ENCODE measurements at places on chromosomes 5 and 9.

- no peak for DNase-seq
Measured at GRCh38 chr5:90173299-90174030, 236.1 kb downstream of the CETN3 start.

GRCh38 chr5:134122530-134122929 lies 8.0 kb downstream of the TCF7 start:
- DNase-seq: no peak

- DNase-seq: no peak
Measured at GRCh38 chr9:135888126-135888765, 19.1 kb downstream of the CAMSAP1 start.

DNA sequence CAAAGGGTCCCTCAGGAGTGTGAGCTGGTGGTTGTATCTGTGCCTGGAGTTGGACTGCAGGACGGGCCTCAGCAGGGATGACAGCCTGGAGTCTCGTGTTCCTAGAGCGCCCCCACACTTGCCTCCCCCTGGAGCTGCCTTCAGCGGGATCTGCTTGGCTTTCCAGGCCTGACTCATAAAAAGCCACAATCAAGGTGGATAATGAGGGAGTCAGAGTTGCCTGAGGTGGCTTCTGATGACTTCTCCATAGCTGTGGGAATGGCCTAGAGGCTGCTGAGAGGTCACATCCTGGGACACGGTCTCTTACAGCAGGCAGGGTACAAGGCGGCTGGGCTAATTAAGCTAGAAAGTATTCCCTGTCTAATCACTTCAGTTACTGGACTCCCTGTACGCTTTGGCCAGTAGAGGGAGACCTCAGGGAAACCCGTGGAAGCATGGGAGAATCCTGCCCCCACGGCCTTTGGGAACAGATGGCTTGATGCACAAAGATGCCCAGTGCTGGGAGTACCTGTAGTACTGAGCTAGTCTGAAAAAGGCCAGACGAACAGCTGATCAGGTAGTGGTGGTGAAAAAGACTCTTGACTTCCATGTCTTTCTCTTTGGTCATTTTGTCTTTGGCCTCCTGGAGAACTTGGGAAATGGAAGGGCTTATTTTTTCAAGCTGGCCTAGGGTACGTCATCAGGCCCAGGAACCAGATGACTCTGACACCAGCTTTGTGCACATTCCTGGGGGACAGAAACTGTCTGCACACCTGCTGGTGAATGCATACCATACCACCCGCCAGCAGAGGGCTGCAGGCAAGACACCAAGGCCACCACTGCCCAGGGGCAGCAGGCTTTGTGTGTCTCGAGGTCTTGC lies 16.1 kb upstream of the FRRS1L start:
- no peak for DNase-seq

- no peak for DNase-seq
Measured at GRCh38 chr5:161258438-161258837, 288.1 kb downstream of the GABRB2 start.

DNA sequence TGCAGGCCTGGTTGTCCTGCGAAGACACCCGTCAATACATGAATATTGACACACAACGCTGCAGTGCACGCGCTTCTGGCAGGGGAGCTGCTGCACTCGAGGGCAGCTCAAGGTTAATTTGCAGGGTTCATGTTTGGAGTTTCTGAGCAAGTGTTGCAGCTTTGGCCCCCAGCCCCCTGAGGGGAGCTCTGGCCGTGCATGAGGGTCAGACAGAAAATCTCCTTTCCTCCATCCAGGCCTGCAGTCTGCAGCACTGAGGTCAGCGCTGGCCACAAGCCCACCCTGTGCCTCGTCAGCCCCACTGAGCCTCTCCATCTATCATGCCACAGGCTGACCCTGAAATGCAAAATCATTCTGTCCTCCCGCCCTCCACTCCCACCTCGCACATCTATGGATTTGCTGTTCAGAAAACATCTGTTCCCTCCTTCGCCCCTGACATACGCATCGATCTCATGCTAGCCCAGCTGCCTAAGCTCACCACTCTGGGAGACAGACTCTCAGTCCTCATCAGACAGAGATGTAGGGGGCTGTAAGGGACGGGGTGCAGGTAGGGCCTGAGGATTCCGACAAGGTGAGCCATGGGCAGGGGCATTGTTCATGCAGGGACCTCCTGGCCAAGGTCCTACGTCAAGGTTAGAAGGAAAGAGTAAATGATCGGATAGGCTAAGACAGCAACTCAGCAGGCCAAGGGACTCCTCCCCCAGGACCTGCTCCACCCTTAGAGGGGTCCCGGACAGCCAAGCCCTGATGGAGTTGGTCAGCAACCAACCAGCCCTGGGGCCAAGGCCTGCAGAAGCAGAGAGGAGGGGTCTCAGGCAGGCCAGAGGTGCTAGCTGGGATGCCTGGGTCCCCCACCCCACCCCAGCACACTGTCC lies 125.1 kb downstream of the KCNIP1 start:
- no peak for DNase-seq

- no peak for DNase-seq
Measured at GRCh38 chr9:660227-660626, 181.3 kb upstream of the DMRT1 start.

DNA sequence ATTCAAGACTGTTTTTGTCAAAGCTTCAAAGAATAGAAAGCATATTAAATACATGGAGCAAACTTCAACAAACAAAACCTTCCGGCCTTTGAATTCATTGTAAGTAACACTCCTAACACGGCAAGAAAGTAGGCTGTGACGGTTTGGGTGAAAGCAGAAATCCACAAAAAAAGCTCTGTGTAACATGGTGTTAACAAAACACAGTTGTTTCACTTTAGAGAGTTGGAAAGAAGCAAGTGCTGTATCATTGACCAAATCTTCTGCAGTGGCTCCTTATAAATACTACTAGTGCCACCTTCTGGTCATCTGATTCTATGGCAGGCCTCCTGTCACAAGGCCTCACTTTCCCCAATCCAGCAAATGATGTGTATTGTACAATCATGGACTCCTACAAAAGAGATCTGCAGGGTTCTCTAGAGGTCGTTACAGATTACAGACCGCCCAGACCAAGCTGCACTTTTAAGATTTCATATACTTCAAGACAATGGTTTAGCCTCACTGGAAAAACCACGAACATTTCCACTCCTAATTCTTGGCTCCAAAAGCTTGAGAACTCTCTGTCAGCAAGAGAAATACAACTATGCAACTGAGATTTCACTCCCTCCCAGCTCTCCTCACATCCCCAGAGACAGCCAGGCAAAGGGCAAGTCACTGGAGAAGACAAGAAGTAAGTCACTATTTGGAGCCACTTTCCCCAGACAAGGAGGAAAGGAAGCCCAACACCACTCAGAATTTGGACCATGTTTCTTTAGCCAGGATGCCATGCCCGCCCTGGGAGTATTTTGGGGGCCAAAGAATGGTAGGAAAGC lies 196.2 kb downstream of the DTWD2 start:
- no peak for DNase-seq

GRCh38 chr5:127993476-127993875 lies 90.1 kb upstream of the SLC12A2 start:
- no peak for DNase-seq

DNA sequence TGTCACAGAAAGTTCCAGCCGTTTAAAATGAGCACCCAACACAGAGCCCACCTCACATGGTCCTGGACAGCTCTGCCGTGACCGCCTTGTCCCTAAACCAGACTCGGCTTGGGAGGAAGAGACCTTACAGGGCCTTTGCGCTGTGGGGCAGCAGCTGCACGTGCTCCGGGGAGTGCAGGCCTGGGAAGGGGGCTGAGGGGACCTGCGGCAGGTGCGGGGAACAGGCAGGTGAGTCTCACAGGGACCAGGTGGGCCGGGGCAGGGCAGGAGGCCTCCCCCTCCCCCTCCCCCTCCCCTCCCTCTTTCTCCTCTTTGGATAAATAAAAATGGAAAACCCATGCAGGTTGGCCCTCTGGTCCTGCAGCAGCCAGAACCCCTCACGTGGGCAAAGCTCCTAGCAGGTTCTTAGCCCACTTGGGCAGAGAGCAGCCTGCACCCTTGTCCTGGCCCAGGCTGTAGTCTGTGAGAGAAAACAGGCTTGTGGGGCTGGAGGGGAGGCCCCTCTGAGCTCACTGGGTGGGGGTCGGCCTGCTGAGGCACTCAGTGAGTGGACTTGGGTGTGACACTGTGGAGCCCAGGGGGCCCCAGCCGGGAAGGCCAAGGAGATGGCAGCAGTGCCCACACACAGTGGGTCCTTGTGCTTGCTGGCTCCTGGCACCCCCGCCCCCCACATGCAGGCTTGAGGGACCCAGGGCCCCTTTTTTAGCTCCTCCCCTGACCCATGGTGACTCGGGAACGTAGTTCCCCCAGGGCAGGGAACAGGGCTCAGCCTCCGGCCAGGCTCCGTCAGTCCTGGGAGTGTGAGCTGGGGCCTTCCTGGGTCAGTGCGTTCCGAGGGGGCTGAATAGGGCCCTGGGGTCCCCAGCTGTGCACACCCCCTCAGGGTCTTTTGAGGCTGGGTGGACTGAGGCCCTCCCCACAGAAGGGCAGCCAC lies 40.0 kb upstream of the CACNA1B start:
- DNase-seq: no peak

GRCh38 chr9:78004478-78005229 lies 27.0 kb downstream of the GNAQ start:
- no peak for DNase-seq

- no peak for DNase-seq
Measured at GRCh38 chr9:136793086-136793946, 2.2 kb downstream of the TMEM141 start.

- DNase-seq: peak; percentile 86
Measured at GRCh38 chr5:134552301-134552700, 26.8 kb downstream of the JADE2 start.
